ENCODE measurements at places on chromosomes 5 and 9.

- no peak for DNase-seq
Measured at GRCh38 chr9:115158661-115159481, 40.9 kb upstream of the TNC start.

DNA sequence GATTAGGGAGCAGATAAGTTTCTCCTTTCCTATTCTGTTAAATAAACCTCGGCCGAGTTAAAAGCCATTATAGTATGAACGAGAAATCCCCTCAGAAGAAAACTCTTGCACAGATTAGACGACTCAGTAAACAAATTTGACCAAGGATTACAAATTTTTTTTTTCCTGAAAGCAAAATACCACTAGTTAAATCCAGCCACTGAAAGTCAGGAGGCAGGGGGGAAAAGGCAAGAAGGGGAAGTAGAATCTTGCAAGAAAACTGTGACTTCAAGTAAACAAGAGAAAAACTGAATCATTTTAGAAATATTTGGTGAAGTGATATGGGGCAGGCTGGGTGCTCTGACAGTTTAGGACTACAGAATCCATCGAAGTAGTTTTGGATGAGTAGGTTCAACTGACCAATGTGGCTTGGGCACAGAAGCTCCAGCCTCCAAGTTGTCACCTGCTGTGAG, 251.0 kb downstream of the DENND1A start:
- no peak for DNase-seq

GRCh38 chr5:61416420-61416819, 84.4 kb downstream of the ZSWIM6 start:
- no peak for DNase-seq

DNA sequence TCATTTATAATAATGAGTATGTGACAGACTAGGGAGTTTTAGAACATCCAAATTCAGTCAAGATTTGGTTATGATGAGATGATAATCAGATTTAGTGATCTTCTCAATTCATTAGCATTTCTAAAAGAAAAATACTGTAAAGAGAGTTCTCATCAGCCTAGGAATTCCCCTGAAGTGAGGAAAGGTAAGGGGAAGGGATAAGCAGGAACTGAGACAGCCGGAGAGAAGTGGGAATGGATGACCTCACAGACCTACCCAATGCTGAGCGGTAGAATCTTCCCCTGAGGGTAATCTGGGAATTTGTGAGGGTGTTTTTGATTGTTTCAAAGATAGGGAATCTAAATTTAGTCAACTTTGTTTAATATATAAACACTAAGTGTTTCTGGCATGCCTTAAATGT, 16.7 kb upstream of the GPBP1 start:
- no peak for DNase-seq

DNA sequence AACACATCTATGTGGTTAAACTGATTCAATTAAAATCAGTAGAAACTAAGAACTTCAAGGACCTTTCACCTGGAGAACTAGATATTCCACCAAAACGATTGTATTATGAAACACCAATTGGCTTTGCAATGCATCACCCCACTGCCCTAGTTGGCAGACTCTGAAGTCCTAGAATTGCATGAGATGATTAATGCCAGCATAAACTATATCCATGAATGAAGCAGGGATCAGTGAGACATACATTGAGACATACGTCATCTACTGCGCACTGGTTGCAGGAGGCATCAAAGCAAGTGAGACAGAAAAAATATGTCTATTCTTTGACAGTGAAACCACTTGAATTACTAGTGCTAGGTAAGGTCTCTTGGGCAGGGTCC, 9.7 kb upstream of the ZNF354A start:
- no peak for DNase-seq
